Activated CD8-positive, alpha-beta T cell treated with anti-CD3 and anti-CD28 coated beads, Interleukin-2, amount 10 ng/mL, durations not matched to agents 7 days and 5 days (primary cell): ENCODE measurements at places on chromosomes 7 and 10. TPM values are rescaled to one million over a fixed set of nuclear protein-coding genes. Genes with fewer than 3 reads are reported as not detected.
A peak's percentile ranks its signal among the peaks of the same experiment; 100 is the strongest.

DNA sequence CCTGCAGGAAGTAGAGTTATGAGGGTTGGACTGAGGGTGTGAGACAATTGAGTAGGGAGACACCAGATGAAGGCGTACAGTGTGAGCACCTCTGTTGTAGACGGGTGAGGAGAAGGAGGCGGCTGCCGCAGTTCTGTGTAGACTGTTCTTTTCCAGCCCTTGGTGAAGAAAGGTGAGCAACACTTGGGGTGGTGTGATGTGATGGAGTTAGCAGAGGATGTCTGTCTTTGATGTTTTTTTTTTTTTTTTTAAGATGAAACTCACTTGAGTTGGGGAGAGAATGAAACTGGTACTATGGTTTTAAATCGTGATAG lies 42.8 kb upstream of the RNF216 start:
- H3K4me1 ChIP-seq, result peaks cover 33% of the 10 kb centered on the region
- H3K36me3 ChIP-seq, result no peaks in the 10 kb centered on the region
- H3K4me3 ChIP-seq, result peak overlapping the region; percentile 79
- no peaks in the 10 kb centered on the region for H3K27me3 ChIP-seq
- peak; percentile 57 for DNase-seq

AOAH gene
- 18.0 TPM for total RNA-seq

ASB10 gene
- total RNA-seq, result not detected

GRCh38 chr10:58963101-58963534 lies 213.3 kb upstream of the PHYHIPL start:
- H3K27ac ChIP-seq, result no peak overlapping the region
- no peaks in the 10 kb centered on the region for H3K36me3 ChIP-seq
- H3K4me1 ChIP-seq, result no peaks in the 10 kb centered on the region
- no peak overlapping the region for H3K4me3 ChIP-seq

TIAL1 gene
- 177 TPM for total RNA-seq

RNF32 gene
- 1.4 TPM for total RNA-seq

DNA sequence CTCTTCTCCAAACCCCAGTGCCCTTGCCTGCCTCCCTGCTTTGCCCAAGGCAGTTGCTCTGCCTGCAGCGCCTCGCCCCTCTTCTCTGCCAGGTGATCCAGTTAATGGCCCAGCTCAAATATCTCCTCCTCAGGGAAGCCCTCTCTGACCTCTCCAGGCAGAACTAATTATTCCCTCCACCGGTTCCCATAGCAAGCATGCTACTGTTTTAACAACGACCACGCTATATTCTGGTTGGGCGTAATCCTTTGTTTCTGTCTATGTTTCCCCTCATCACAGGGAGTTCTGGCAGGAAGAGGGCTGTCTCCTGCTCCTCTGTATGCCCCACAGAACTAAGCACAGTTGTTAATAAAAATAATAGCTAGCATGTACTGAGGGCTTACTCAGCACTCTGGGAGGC lies 36.8 kb upstream of the R3HCC1L start:
- no peaks in the 10 kb centered on the region for H3K4me1 ChIP-seq
- H3K27me3 ChIP-seq, result peaks cover 11% of the 10 kb centered on the region
- no peaks in the 10 kb centered on the region for H3K36me3 ChIP-seq
- H3K27ac ChIP-seq, result no peak overlapping the region

DNA sequence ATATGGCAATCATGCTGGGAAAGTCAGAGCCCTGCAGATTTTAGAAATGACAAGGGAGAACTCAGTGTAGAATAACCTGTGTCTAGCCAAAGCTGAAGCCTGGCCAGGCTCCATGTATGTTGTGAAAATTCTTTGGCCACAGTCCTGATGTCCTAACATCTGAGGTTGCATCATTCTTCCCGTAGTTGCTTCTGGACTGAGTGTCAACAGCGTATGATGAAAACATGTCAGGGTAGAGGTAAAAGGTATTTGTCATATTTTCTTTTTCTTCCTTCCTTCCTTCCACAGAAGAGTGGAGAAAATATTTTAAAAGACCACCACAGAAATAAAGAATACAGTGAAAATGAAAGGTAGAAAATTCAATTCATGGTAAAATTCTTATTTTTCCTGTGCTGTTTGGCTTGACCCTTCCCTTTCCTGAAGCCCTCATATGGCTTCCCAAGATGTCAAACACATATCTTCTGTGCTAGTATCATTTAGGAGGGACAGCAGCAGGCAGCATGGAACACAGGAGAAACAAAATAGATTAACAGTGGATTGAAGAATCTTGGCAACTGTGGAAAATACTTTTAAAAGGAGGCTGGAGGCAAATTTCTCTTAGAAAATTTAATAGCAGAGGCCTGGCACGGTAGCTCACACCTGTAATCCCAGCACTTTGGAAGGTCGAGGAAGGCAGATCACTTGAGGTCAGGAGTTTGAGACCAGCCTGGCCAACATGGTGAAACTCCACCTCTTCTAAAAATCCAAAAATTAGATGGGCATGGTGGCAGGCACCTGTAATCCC lies 18.9 kb upstream of the NRBF2 start:
- no peak overlapping the region for H3K4me3 ChIP-seq
- DNase-seq, result no peak
- H3K27ac ChIP-seq, result no peak overlapping the region
- H3K27me3 ChIP-seq, result peaks cover 2% of the 10 kb centered on the region

DNA sequence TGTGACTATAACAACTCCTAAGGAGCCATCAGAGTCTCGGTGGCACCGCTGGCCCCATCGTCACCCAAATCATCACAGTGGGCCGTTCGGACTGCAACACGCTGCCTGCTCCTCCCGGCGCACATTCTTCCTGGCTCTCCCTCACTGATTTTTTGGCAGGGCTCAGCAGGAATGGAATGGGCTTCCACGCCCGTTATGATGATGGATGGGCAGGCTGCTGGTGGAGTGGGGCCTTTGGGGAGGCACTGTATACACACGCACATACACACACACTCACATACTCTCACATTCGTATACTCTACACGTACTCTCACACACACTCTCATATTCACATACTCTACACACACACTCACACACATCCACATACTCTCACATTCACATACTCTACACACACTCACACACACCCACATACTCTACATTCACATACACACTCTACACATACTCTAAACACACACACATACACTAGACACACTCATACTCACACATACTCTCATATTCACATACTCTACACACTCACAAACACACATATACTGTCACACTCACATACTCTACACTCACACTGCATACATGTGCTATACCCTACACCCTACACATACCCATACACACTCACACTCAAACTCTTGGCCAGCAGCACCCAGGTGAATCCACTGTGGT lies 99.8 kb downstream of the KCNMA1 start:
- H3K27ac ChIP-seq, result no peak overlapping the region
- DNase-seq, result no peak
- H3K27me3 ChIP-seq, result peaks cover 24% of the 10 kb centered on the region
- H3K36me3 ChIP-seq, result no peaks in the 10 kb centered on the region
- peaks cover 9% of the 10 kb centered on the region for H3K4me1 ChIP-seq

CUZD1 gene
- total RNA-seq, result 3.1 TPM

DNA sequence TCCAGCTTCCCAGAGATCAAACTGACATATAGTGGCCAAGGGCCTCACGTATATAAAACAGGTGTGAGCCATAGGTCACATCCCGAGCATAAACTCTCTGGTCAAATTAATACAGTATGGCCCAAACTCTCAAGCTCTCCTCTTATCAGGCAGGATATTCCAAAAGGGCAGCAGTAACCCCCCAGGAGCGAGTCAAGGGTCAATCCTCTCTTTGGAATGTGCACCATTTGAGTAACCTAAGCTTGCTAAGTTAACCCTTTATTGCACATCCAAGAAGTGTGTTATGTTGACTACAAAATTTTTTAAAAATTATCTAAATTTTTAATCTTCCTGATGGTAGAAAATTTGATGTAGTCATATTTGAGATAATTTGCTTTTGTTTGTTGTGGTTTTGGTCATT lies 4.5 kb upstream of the TRIM24 start:
- peaks cover 8% of the 10 kb centered on the region for H3K4me1 ChIP-seq
- H3K4me3 ChIP-seq, result no peak overlapping the region
- H3K27ac ChIP-seq, result no peak overlapping the region
- H3K27me3 ChIP-seq, result peaks cover 6% of the 10 kb centered on the region

GRCh38 chr7:17713584-17713983 lies 226.7 kb downstream of the SNX13 start:
- no peak for DNase-seq
- no peak overlapping the region for H3K27ac ChIP-seq
- no peaks in the 10 kb centered on the region for H3K36me3 ChIP-seq
- peaks cover 8% of the 10 kb centered on the region for H3K27me3 ChIP-seq
- H3K4me1 ChIP-seq, result no peaks in the 10 kb centered on the region

FAM25A gene
- total RNA-seq, result not detected

DNA sequence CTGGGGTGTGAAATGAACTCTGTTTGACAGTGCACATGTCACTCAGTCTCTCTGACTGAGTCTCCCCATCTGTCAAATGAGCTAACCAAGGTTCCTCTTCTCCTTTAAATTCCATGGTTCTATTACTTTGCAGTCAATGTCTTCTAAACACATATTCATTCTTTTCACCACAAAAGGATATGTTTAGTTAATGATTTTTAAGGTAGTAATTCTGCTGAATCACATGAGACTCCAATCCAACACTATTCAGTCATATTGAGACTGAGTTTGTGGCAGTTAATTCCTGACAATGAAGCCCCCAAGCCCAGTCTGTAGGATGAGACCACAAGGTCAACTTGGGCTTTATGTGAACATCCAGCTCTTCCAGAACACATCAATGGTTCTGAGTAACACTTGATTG lies 85.3 kb downstream of the CALN1 start:
- H3K27me3 ChIP-seq, result no peaks in the 10 kb centered on the region
- H3K36me3 ChIP-seq, result no peaks in the 10 kb centered on the region
- no peak for DNase-seq
- H3K4me3 ChIP-seq, result no peak overlapping the region
- H3K4me1 ChIP-seq, result no peaks in the 10 kb centered on the region

GRCh38 chr7:17234398-17235031 lies 63.9 kb upstream of the AHR start:
- peak overlapping the region; percentile 98 for H3K27ac ChIP-seq
- peak overlapping the region; percentile 71 for H3K4me3 ChIP-seq
- peaks cover 49% of the 10 kb centered on the region for H3K4me1 ChIP-seq

GRCh38 chr7:20395511-20395910 lies 64.8 kb downstream of the ITGB8 start:
- no peak overlapping the region for H3K4me3 ChIP-seq
- H3K4me1 ChIP-seq, result no peaks in the 10 kb centered on the region
- no peaks in the 10 kb centered on the region for H3K36me3 ChIP-seq
- H3K27ac ChIP-seq, result no peak overlapping the region
- no peaks in the 10 kb centered on the region for H3K27me3 ChIP-seq
- no peak for DNase-seq

DNA sequence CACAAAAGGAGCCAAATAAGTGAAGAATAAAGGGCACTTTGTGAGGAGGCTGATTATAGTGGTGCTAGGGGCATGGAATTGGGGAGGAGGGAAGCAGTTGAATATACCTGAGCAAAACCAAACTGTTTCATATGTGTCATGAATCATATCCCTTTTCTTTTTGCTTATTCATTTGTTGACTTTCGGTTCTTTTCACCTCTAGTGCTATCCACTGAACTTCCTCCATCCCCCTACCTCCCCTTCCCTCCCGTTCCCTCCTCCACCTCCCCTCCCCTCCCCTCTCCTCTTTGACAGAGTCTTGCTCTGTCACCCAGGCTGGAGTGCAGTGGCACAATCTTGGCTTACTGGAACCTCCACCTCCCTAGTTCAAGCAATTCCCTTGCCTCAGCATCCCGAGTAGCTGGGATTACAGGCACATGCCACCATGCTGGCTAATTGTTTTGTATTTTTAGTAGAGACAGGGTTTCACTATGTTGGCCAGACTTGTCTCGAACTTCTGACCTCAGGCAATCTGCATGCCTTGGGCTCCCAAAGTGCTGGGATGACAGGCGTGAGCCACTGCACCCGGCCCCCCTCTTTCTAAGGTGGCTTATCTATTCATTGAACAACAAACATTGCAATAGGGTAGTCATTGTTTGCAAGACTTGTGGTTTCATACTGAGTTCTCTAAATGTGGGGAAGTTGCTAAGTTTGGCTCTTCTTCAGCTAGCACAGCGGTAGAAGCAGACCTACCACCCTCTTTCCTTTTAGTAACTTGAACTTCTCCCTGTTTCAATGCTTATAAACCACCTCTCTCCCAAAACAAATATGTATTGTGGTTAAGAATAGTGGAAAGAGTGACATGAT lies 150.4 kb upstream of the PRPS1L1 start:
- no peak overlapping the region for H3K27ac ChIP-seq
- H3K4me1 ChIP-seq, result no peaks in the 10 kb centered on the region
- DNase-seq, result no peak
- H3K36me3 ChIP-seq, result no peaks in the 10 kb centered on the region

SFRP5 gene
- 0.42 TPM for total RNA-seq

AKR1C3 gene
- total RNA-seq, result 4.4 TPM

KCND2 gene
- total RNA-seq, result not detected

GRCh38 chr7:151830121-151830830 lies 46.6 kb downstream of the PRKAG2 start:
- H3K4me1 ChIP-seq, result peaks cover 16% of the 10 kb centered on the region
- DNase-seq, result no peak
- no peak overlapping the region for H3K4me3 ChIP-seq
- no peaks in the 10 kb centered on the region for H3K27me3 ChIP-seq
- H3K27ac ChIP-seq, result no peak overlapping the region
- no peaks in the 10 kb centered on the region for H3K36me3 ChIP-seq

DNA sequence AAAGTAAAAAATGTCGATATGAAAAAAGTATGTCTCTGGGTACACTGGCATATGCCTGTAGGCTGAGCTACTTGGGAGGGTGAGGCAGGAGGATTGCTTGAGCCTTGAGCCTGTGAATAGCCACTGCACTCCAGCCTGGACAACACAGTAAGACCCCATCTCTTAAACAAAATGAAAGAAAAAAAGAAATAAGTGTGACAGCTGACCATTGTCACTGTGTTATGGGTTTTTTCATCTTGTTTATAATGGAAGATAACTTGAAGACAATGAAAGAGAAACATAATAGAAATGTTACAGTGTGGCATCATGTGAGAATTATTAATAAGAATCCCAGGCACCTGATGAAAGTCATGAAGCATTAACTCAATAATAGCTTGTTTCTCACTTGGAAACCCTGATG lies 75.0 kb downstream of the APBB1IP start:
- DNase-seq, result no peak
- no peak overlapping the region for H3K4me3 ChIP-seq
- no peak overlapping the region for H3K27ac ChIP-seq

DNA sequence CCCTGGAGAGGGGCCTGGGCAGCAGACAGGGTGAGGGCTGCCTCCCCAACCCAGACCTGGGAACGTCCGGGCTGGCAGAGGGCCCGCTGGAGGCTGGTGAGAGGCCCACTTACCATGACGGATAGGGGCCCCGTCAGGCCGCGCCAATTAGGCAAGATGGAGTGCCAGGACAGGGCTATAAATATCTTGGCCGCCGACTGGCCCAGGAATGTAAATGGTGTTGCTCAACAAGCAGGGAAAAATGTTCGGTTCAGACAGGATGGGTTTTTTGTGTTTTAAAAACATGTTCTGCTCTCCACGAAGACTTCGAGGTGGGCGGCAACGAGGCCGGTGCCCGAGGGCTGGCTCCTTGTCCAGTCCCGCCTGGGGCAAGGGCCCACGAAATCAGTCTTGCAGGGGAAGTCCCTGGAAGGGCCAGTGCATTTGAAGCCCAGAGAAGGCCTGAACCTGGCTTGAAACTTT lies 35.8 kb upstream of the ELN start:
- no peaks in the 10 kb centered on the region for H3K27me3 ChIP-seq
- DNase-seq, result no peak
- H3K4me1 ChIP-seq, result no peaks in the 10 kb centered on the region
- no peak overlapping the region for H3K27ac ChIP-seq
- no peaks in the 10 kb centered on the region for H3K36me3 ChIP-seq
